Fibroblast of the aortic adventitia (primary cell): ENCODE measurements at places on chromosomes 4 and X.
A peak's percentile ranks its signal among the peaks of the same experiment; 100 is the strongest.

GRCh38 chr4:37628977-37629609 is 57.1 kb downstream of the RELL1 start:
- peak; percentile 88 for DNase-seq

DNA sequence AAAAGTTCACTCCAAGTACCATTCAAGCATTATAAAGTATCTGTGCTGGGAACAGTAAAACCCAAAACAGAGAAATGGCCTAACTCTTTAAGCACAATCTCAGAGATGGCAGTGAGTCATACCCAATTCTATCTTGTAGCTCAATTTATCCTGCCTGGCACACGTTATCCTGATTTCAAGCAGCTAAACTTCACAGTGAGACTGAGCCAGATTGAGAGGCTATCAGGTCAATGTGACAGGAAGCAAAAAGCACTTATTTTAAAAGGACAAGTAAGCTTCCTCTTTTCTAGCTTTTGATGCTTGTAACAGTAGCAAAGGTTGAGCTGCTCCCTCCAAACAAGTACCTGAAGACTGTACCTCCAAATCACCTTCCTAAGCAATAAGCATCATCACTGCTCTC is 324.9 kb downstream of the NAF1 start:
- no peak for DNase-seq

GRCh38 chrX:112197840-112198239 is 115.3 kb upstream of the TRPC5 start:
- no peak for DNase-seq

DNA sequence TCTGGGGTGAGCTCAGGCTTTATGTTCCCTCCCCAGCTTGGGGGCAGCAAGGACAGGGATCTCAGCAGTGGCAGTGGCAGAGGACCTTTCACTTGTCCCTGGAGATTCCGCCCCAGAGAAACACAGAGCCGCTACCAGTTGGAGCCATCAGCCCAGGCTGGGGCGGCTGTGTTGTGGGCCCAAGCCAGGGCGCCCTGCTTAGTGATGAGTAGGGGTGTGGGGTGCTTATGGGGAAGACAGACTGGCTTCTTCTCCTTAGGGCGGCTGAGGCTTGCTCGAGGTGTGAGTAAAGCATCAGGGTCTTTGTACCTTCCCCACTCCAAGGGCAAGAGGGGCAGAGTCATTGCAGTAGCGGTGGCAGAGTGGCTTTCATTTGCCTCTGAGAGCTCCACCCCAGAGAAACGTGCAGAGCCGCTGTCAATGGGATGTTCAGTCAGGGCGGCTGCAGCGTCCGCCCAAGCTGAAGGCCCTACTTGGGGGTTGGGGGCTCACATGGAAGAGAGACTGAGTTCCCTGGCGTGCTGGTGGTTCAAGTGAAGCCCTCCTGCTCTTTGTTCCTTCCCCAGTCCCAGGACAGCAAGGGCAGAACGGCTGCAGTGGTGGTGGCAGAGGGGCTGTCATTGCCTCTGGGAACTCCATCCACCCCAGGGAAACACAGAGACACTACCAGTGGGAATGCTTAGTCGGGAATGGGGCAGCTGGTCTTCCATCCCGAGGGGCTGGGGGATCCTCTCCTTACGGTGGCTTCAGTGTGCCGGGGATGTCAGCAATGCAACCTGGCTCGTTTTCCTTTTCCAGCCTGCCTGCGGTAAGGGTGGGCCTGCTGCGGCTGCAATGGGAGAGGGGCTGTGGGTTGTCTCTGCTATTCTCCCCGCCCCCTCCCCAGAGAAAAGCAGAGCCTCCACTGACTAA is 2142.5 kb upstream of the TENM3 start:
- DNase-seq = no peak

GRCh38 chr4:165548702-165549101 is 169.9 kb downstream of the CPE start:
- no peak for DNase-seq

- no peak for DNase-seq
These were observed 31.3 kb downstream of the SLIT2 start for GRCh38 chr4:20283039-20283438.

DNA sequence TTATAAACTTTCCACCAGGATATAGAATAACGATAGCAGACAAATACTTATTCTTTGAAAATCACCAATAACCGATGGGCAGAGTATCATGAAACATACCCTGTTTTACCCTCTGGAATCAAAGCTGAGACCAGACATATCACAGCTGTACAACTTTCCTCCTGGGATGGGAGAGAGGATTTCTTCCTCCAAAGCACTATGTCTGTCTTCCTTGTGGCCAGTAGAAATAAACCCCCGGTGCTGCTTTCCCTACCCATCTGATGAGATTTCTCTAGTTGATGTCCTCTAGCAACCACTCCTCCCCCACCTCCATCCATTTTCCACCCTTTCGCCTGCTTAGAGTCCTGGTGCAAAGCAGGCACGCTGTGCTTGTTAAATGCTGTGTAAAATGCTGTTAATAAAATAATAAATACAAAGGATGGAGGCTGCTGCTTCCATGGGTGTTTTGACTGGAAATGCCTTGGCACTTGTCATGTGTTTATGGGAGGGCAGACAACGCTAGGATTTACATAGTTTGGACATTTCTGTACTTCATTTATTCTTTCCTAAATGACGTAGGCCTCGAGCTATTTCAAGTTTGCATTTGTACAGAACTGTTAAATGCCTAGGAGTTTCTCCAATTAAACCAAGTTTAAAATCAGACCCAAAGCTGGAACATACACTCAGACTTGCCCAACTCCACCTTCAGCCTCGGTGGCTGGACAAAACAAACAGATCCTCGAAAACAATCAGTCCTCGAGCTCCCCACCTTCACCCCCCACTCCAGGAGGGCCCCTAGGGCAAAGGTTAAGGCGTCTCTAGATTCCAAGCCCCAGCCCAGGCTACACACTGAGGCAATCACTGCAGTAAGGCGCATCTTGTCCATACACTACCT is 10.1 kb downstream of the BCOR start:
- no peak for DNase-seq

DNA sequence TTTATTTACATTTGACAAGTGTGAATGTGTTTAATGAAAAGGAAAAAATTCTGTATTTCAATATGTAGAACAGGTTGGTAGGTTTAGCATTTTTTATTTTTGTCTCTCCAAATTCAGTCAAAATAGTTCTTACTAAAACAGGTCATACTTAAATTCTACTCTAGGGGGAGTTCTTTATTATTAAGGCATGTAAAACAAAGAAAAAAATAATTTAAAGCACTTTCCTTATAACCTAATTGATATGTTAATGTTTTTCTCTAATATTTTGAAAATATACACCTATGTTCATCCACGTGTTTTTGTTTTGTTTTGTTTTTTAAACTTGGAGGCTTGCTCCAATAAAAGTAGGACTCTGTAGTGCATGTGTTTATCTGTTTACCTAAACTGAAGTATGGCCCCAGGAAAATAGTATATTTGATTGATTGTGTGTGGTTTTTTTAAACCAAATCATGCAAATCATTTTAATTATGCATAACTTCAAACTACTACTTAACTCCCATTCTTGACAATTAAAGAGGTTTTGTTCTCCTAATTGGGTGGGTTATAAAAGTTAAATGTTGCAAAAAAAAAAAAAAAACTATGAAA is 562.7 kb downstream of the RPA4 start:
- peak; percentile 20 for DNase-seq

DNA sequence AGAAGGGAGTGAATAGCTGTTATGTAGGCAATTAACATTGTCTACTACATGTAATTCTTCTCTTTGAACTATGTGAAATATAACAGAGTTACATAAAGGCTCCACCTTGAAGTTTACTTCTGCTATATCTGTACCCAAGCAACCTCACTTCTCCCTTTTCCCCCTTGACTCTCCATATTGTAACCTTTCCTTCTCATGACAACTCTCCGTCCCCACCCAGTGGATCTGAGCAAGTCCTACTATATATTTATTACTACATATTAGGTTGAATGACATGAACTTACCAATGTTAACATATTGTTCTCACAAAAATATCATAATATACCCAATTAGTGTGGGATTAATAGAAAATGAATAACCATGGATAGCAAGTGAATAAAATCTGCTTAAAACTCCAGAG is 93.2 kb upstream of the ATP8A1 start:
- peak; percentile 30 for DNase-seq

GRCh38 chrX:17380221-17380620 is 5.2 kb downstream of the NHS start:
- DNase-seq = no peak

- DNase-seq = peak; percentile 3
These were observed 36.7 kb upstream of the CABS1 start for GRCh38 chr4:70298051-70298450.

- no peak for DNase-seq
These were observed 72.6 kb downstream of the GPR82 start for GRCh38 chrX:41796577-41796976.

DNA sequence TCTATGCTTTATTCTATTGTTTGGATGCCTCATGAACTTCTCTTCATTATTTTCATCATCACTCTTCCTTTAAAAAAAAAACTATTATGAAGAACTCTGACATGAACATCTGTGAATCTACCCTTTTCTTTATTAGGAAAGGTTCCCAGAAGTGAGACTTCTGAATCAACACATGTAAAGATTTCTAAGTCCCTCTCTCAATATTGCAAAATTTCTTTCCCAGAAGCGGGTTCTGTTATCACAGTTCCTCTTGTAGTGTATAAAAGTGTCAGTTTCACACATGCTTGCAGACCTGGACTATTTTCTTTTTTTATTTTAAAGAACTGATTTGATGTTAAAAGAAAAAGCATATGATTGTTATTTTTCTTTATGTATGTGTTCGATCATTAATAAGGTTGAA is 330.8 kb upstream of the KLF3 start:
- DNase-seq = peak; percentile 21

GRCh38 chr4:124977045-124977444 is 264.5 kb upstream of the ANKRD50 start:
- DNase-seq = no peak

- DNase-seq = no peak
These were observed 6.8 kb upstream of the SASH3 start for GRCh38 chrX:129772796-129773431.

- peak; percentile 15 for DNase-seq
These were observed at the start of gene FRMPD4 for GRCh38 chrX:12138361-12139313. Gene FRMPD4, plus strand, starts transcription at chrX:12138473. Its CDS starts 499 bp downstream, at chrX:12138972.

- no peak for DNase-seq
These were observed 22.7 kb upstream of the PSAPL1 start for GRCh38 chr4:7457201-7458065.

DNA sequence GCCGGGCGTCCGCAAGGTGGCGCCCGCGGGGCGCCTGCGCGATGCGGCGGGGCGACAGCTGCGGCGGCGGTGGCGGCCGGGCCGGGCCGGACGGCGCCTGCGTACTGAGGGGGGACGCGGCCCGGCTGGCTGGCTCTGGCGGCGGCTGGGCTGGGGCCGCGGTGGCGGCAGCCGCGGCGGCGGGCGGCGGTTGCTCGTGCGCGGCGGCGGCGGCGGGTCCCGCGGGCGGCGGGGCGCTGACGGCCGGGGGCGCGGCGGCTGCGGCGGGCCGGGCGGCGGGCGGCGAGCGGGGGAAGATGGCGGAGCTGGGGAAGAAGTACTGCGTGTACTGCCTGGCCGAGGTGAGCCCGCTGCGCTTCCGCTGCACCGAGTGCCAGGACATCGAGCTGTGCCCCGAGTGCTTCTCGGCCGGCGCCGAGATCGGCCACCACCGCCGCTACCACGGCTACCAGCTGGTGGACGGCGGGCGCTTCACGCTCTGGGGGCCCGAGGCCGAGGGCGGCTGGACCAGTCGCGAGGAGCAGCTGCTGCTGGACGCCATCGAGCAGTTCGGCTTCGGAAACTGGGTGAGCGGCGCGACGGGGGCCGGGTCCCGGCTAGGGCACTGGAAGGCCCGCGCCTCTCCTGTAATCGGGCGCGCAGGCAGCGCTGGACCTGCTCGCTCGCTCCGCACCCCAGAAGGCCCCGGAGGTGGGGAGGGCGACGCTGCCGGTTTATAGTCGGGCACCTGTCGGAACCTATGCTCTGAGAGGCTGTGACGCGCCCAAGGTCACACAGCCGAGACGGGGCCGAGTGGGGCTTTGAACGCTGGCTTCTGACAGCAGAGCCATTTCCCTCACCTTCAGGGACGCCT is at the start of gene TADA2B:
Gene TADA2B, plus strand, starts transcription at position 89 of the 853 bp plus-strand sequence. Its CDS starts 208 bp downstream, at position 297.
- DNase-seq = peak; percentile 37

DNA sequence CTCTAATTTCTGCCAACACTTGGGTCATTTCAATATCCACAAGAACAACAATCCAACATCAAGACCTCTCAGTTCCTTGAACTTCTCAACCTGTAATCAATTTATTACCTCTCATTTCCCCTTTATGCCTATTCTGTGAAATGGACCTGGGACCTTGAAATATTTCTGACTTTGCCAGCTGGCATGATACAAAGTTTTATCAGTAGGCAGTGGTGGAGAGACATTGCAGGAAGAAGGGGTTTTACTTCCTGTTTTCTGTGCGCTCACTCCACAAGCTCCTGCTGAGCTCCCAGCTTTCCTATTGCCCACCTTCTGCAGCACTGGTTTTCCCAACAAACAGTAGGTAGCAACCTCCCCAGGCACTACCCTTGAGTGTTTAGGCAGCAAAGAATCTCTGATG is 3.5 kb upstream of the ARHGEF6 start:
- no peak for DNase-seq

GRCh38 chr4:169675825-169676224 is 55.4 kb downstream of the CLCN3 start:
- no peak for DNase-seq

GRCh38 chrX:16931371-16931770 is 15.1 kb upstream of the REPS2 start:
- DNase-seq = no peak

DNA sequence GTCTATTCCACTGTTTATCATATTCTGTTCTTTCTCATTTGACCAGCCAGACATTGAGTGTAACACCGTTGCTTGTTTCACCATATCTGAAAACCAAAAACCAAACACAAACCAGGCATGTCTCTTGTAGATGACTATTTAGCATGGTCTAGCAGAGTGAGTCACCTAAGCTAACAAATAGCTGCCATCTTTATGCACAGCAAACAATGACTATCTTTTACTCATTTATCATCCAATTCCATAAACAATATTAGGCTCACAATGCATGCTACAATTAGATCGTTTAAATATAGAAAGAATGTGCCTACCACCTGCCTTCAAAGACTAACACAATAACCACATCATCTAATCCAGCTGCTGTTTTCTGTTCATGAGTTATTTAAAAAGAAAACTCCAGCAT is 495.4 kb downstream of the PCDH19 start:
- peak; percentile 17 for DNase-seq

GRCh38 chrX:1895583-1895982 is 280.7 kb downstream of the ASMT start:
- no peak for DNase-seq

DNA sequence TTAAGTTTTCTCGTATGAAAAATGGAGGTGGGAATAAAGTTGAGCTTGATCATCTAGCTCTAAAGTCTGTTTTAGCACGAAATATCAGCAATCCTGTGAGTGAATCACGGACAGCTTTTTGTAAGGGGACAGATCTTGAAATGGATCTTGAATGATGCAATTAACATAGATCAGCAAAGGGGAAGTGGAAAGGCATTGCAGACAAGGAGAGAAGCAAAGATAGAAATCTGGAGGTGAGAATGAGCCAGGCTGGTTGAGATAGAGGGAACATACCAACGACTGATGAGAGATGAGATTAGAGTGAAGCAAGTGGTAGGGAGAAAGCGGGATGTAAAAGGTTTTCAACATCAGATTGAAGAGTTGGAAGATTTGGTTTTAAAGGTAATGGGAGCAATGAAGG is 4.6 kb upstream of the DGKK start:
- DNase-seq = no peak
